GM13977 (cell line): ENCODE measurements at places on chromosomes 4 and X.

DNA sequence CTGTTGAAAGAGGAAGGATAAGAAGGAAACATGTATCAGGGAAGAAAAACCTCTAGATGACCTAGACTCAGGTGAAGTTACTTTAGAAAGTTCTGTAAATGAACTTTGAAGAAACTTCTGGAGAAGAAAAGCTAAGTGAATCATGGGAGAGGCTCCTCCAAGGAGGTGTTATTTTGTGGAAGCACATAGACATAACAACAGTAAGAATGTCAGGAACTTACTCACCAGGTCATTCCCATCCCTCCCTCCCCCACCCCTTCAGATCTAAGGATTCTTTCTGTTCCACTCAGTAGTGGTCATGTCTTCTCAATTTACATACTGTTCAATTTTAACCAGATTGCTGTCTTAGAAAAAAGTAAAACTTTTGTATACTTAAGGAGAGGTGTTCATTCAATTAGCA, 310.5 kb upstream of the DDX53 start:
- DNase-seq, result no peak

DNA sequence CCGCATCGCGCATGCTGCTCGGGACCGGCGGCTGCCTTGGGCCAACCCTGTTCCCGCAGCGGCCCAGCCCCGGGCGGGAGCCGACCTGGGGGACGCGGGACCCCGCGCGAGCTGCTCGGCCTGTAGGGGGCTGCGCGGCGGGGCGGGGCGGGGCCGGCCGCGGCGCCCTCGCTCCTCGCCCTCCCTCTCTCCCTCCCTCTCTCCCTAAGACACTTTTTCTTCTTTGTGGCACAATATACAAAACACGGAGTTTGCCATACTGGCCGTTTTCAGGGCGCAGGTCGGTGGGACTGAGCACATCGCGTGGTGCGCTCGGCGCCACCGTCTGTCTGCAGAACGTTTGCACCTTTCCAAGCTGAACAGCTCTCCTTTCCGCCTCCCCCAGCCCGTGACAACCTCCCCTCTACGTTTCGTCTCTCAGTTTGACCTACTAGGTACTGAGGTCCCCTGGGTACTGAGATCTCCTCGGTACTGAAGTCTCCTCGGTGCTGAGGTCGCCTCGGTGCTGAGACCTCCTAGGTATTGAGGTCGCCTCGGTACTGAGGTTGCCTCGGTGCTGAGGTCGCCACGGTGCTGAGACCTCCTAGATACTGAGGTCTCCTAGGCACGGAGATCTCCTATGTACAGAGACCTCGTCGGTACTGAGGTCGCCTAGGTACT, 261.1 kb upstream of the PLCXD1 start:
- no peak for DNase-seq

DNA sequence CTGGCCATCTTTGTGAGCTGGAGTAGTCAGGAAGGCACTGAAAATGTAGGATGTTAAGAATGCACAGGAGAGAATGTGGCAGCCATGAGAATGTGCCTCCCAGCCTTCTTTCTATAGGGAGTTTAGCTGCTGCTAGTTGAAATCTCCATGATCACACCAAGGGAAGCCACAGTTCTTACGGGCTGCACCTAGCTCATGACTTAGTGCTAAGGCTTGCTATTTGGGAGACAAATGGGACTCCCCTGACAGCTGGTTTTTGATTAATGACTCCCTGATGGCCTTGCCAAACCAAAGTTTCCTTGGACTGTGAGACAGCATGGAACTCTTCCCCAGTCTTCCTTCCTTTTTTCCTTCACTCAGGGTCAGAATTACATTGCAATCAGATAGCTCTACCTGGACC, 9.2 kb downstream of the CTSO start:
- DNase-seq, result no peak

- DNase-seq, result no peak
These were observed 107.3 kb downstream of the JADE1 start for GRCh38 chr4:128916832-128917231.

DNA sequence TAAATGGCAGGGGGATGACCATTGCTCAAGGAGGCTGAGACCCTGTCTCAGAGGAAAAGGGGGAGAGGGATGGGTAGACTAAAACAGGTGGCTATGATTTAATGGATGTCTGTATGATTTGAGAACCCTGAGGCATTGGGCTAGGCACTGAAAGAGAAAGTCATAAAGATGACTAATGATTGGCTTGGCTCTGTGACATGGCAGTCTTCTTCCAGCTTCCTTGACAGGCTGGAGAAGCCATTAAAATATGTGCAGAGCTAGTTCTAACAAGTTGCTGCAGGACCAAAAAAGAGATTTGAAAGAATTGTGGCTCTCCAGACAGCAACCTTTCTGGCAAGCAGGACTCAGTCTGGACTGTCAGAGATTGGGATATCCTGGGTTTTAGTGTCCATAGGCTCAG, 53.6 kb downstream of the AMER1 start:
- no peak for DNase-seq

DNA sequence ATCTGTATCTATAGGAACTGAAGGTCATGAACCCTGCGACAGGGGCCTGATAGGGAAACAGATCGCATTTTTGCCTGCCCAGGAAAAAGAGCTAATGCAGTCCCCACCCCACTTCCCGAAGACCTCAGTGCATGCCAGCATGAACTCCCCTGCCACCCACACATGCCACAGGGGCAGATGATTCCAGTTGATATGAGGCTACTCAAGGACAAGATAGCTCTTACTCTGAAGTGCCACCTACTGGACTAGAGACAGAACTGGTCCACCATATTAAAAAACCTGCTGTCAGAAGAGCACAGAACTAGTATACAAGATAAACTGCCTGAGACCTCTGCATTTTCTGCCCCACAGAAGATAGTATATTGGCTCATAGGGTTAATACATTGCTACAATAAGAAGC, 68.0 kb downstream of the YIPF7 start:
- DNase-seq, result peak; percentile 6

GRCh38 chr4:75679876-75680575, 6.8 kb upstream of the G3BP2 start:
- no peak for DNase-seq

- DNase-seq, result no peak
These were observed 57.6 kb downstream of the GPR143 start for GRCh38 chrX:9708086-9708485.

DNA sequence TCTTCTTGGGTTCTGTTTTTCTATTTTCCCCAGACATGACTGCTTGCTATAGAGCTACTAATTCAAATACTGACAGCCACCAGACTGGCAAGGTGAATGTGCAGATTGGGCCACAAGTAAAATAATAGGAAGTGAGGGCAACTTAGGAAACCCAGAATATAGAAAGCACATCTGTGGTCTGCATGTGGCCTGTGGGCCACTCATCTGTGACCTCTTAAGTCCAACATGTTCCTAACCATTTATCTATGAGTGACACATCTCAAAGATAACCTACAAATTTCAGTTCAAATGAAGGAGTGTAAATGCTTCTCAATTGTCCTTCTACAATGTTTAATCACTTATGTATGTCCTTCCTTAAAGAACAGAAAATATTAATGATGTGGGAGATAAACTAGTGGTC, 128.9 kb downstream of the REELD1 start:
- DNase-seq, result no peak

- no peak for DNase-seq
These were observed at the start of gene PRRG1 for GRCh38 chrX:37349221-37350033. Gene PRRG1 (plus strand): TSS chrX:37349364. CDS start chrX:37406250, 56,886 bp downstream.

GRCh38 chr4:108619372-108620100, 840 bp upstream of the RPL34 start:
- DNase-seq, result no peak

- DNase-seq, result no peak
These were observed 7.7 kb downstream of the ENOX2 start for GRCh38 chrX:130895299-130895698.

- DNase-seq, result no peak
These were observed 369.4 kb downstream of the GASK1B start for GRCh38 chr4:157803421-157803820.

DNA sequence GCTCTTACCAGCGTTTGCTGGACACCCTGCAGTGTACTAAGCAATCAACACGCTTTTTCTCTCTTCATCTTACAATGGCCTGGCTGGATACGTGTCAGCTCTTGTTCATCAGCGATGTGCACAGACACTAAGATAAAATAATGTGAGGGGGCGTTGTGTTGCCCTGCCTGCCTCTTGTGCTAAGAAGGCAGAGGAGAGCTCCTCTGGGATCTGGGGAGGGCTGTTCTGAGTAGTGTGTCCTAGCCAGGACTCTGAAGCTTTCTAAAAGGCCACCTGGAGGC, 49.7 kb downstream of the NELFA start:
- no peak for DNase-seq

- no peak for DNase-seq
These were observed 156.4 kb downstream of the PPARGC1A start for GRCh38 chr4:23733476-23733875.

GRCh38 chr4:148787831-148788477, 345.7 kb upstream of the NR3C2 start:
- DNase-seq, result no peak

DNA sequence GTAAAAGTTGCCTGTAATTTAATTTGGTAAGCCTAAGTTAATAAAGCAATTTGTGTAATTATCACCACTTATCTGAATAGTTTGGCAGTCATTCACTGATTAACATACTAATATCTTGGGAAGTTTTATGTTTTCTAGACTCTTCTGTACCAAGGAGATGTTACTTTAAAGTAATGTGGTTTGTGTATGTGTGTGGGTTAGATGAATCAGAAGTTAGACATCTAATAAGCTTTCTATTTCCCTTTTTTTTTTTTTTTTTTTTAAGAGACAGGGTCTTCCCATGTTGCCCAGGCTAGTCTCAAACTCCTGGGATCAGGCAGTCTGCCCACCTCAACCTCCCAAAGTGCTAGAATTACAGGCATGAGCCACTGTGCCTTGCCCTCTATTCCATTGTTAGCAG, 5.3 kb downstream of the SLAIN2 start:
- DNase-seq, result no peak

GRCh38 chr4:156764145-156764544, 207.5 kb downstream of the PDGFC start:
- no peak for DNase-seq

DNA sequence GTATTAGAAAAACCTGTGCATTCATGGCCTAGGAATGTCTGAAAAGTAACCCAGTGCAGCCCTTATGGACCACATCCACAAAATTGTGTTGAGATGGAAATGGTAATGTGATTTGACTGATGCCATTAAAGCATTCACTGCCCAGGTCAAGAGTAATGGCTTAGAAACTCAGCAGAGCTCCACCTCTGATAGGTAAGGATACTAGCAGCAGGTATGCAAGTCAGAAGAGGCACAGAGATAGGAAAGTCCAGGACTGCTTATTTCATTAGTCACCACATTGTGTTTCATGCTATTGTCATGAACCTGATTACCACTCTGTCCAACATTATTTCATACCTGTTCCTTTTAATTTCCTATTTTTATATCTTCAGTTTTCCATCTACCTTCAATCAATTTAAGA, 2042.2 kb downstream of the ARAP2 start:
- no peak for DNase-seq

DNA sequence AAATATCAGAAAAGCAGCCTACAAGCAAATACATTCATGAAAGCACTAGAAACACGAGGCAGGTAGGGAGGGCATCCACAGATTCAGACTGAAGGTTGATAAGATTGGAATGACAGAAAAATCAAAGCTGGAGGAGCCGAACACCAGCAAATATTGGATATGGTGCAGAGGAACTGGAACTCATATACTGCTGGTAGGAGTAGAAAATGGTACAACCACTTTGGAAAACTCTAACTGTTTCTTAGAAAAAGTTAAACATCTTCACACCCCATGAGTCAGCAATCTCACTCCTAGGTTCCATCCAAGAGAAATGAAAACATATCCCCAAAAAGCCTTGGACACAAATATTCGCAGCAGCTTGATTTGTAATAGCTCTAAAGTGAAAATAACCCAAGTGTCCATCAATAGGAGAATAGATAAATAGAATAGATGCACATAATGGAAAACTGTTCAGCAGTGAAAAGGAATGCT, 27.1 kb downstream of the CD99L2 start:
- no peak for DNase-seq

DNA sequence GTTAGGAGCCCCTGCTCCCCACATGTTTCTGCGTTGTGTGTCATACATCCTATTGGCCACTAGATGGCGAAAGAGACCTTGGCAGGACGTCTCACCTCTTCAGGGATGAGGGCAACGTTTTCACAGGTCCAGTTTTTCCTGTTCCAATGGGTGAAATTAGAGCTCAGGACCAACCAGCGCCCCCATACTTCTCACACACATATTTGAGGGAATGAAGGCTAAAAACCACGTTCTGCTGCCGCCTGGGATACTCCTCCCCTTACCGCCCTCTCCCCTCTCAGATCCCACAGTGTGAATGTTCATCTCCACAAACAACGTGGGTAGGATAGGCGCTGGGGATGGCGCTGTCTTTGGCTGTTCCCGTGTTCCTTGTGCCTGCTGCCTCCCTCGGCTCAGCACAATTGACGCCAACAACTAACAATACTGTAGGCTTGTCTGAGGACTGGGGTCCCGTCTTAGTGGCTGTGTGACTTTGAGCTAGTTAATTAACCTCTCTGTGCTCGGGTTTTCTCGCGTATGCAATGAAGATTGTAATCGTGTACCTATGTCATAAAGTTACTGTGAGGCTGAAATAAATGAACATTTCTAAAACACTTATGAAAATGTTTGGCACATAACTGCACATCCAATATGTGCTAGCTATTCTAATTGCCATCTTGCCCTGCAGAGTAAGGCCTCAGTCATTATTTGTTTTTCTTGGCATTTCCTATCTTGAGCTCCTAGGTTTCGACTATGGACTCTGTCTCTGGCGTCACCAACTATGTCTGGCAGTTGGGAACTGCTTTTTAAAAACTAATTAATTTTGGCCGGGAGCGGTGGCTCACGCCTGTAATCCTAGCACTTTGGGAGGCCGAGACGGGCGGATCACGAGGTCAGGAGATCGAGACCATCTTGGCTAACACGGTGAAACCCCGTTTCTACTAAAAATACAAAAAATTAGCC, 181.3 kb upstream of the STK26 start:
- DNase-seq, result peak; percentile 74

DNA sequence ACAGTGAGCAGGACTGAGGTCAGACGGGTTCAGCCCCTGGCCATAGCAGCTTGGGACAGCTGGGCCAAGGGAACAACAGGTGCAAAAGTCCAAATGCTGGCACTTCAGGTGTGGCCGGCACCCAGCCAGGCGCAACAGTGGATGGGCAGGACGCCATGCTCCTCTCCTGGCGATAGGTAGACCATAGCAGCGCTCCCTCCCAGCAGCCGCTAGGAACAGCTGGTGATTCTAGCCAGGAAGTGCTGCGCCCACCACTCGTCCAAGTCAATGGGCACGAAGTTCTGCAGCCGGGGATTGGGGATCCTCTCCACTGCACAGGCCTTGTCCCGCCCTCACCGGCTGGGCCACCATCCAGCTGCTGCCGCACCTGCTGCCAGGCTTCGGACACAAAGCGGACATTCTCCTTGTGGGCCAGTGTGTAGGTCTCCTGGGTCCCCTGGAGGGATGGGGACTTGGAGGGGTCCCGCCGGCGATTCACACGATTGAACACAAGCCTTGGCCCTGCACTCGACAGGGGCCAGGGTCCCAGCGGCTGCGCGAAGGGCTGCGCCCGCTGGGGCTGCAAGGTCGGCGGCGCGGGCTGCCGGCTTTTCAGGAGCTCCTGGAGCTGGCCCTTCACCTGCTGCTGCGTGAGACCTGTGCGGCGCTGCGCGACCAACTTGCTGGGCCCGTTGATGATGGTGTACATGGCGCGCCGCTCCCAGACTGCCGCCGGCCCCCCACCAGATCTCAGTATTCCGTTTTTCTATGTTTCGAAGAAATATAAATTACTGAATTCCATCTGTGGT, 227.5 kb upstream of the STK26 start:
- no peak for DNase-seq
